ENCODE measurements at places on chromosomes 12 and 14.

GRCh38 chr12:18827913-18828312 is 90.0 kb downstream of the CAPZA3 start:
- no peak for DNase-seq

DNA sequence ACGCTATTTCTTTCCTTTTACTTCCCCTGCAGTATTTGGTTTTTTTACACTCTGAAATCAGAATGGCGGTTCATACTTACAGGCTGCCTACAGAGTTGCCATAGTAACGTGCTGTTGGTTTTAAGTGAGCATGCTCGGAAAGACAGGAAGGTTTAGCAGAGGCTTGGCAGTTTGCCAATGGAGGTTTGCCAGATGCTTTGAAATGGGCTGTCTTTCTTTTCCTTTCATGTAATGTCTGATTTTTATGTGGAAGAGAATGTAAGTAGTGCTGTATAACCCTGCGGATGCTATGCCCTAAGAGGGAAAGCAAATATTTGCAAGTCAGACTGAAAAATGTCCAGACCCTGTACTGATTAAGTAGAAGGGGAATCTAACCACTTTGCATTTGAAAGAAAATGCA is 32.8 kb downstream of the ARID4A start:
- peak; percentile 89 for DNase-seq

DNA sequence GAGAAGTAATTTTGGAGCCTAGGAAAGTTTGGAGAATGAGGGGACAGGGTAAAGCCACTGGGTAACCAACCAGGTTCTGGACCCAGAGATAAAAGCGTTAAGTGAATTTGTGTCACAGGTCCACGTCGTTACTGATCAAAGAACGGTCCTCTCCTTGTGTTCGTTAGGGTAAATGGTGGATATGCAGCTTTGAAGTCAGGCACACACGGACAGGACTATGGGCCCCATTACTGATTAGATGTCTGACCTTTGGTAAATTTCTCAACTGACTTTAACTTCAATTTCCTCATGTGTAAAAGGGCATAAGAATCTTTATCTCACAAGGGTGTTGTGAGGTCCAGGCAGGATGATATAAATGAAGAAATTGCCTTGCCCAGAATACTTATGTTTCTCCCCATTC is 76.6 kb downstream of the EMP1 start:
- DNase-seq, result no peak

DNA sequence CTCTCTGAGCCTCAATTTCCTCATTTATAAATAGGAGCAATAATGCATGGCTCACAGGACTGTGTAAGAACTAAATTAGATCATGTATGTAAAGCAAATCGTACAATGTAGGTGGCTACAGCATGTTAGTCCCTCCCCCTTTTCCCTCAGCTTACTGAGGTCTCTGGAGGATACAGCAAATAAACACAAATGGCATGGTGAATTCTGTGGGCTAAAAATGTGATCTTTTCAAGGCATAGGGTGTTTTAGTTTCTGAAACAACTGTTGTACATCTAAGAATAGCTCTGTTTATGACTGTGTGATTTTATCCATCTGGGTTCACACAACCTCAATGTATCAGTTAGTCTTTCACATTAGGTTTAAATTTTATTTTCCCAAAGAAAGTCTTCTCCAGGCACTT is 121.2 kb upstream of the PLEKHG7 start:
- DNase-seq, result no peak

- DNase-seq, result no peak
These were observed 6.6 kb downstream of the NCKAP5L start for GRCh38 chr12:49821373-49822287.

DNA sequence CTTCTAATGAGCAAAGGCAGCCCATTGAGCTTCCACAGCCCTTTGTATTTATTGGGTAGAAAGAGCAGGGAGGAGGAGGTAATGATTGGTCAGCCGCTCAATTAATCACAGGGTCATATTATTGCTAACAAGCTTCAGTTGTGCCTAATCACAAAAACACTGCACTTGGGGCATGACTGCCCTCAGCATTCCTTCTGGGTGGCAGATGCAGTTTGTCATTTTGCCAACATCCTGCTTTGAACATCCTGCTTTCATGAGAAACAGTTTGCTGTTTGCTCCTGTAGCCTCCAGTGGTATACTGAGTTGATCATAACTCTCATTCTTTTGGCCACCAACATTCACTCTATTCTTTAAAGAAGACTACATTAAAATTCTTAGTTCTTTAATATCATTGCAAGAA is 462.9 kb upstream of the MIS18BP1 start:
- DNase-seq, result peak; percentile 74

DNA sequence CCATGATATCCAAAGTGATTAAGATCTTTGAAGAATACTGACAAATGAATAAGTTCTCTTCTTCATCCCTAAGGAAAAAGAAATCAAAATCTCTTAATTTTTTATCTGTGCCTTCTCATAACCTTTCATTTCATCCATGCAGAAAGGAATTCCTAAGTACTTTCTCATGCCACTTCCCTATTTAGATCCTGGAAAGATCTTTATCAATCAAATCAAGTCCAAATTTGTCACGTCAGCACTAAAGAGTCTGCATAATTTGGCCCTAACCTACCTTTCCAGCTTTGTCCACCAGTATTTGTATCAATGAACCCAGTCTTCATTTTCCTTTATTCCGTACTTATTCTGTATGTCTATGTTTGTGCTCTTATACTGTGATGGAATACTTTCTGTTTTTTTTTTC is 41.2 kb downstream of the VEZT start:
- DNase-seq, result no peak

DNA sequence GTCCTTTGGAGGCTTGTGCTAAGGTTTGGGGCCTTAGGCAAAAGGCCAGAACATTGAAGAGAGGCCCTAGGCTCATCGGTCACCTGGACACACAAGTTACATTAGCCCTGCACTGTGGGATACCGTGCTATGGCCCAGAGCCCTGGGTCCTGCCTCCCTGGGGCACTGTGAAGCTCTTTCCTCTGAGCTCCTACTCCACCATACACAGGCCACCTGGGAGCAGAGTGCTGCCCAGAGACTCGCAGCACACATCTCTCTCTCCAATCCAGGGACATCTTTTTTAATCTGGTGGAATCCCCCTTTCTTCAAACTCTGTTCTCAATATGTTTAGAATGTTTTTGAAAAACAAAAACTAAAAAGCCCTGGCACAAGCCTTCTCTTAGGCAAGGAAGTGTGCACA is 314.2 kb upstream of the RGS6 start:
- DNase-seq, result no peak

DNA sequence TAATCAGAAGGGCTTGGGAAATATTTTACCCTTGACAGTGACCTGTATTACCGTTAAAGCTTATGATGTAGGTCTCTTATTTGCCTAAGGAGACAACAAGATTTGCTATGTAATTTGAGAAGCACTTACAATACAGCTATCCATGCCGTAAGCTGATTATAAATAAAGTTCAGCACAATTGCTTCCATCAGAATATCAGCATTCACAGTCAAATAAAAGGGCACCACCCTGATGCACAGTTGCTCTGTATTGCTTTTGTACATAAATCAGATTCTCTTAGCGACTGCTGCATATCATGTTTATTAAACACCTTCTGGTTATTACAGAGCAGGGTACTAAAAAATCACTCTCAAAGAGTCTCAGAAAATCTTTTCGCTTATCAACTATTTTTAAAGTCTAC is 67.3 kb upstream of the VRK1 start:
- DNase-seq, result no peak

- DNase-seq, result no peak
These were observed 223.2 kb downstream of the FSCB start for GRCh38 chr14:44283836-44284235.

GRCh38 chr12:27818401-27818918 is 38.4 kb upstream of the MANSC4 start:
- no peak for DNase-seq

GRCh38 chr12:87597114-87597513 is 432.1 kb downstream of the C12orf50 start:
- no peak for DNase-seq

Data from foreskin melanocyte (primary cell).